Left forelimb (tissue), 1 donor: ENCODE measurements at places on chromosomes 2 and 18.

DNA sequence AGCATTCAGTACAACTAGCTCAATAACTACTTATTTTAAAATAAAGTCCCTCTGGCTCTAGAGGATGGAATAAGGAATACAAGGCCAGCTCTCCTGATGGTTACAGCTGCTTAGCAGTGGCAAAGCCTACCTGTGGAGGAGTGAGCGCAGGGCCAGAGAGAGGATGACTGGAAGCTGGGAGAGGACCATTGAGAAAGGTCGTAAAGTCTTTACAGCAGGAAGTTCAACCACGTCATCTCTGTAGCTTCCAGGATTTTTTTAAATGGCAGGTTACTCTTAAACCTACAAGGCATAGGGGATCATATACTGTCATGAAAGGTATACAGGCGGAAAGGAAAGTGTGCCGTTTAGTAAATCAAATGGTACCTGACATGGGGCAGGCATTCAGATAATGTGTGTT lies 26.3 kb downstream of the ANXA4 start:
- no peak for DNase-seq

DNA sequence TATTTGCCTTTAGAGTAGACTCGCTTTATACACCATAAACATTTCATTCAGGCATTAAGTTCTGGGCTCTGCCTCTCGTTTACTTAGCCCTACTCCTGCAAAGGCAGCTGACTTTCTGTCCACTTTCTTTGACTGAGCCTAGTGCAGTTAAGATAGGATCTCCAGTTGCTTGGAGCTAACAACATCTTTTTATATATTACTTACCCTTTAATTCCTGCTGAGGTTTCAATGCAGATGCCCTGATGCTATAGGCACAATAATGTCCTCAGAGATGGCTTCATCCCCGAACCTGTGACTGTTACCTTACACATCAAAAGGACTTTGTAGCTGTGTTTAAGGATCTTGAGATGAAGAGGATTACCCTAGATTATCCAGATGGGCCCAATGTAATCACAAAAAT lies 505.8 kb upstream of the TNP1 start:
- no peak for DNase-seq

DNA sequence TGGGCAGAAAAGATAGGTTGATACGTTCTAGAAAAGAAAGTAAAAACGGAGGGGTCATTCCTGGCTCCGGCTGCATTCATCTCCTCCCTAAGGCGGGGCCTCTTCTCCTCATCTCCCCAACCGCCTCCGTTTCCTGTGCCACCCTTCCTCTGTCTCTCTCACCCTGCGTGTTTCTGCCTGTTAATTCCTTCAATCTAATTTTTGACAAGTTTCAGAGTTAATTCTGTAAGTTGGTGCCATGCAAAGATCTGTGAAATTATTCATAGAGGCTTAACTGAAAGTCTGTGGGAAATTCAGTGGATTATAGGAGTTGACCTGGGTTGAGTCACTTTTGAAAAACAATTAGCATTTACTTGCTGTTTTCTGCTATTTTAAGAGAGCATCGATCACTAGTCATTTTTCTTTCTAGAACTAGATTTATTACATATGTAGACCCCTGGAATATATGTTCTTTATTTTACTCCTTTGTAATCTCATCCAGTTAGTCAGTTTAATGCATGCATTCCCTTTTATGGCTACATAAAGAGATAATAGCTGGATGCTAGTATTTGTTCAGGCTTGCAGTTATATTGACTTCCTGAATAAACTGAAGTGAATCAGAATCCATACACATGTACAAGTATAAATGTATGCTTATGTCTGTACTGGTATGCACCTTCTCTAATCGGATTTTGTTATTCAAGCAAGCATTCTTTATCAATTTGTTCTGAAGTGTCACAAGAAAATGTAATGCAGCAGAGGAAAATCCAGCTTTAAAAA lies 91.1 kb downstream of the EML6 start:
- no peak for DNase-seq

- no peak for DNase-seq
Measured at GRCh38 chr2:111930875-111931274, 32.5 kb downstream of the MERTK start.

DNA sequence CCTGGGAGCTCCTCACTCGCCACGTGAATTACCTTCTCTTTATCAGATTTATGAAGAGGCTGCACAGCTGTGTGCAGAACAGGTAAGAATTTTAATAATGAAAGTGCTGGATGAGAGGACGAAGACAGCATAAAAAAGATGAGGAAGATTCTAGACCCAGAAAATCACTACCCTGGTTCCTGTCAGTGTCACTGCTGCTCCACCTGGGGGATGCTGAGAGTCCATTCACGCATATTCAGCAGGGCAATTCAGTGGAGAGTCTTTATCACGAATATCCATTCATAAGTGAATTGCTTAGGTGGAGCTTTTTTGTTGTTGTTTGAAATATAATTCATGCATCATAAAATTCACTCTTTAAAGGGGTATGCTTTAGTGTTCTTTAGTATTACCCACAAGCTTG lies 52.0 kb downstream of the MRPL33 start:
- DNase-seq = no peak

DNA sequence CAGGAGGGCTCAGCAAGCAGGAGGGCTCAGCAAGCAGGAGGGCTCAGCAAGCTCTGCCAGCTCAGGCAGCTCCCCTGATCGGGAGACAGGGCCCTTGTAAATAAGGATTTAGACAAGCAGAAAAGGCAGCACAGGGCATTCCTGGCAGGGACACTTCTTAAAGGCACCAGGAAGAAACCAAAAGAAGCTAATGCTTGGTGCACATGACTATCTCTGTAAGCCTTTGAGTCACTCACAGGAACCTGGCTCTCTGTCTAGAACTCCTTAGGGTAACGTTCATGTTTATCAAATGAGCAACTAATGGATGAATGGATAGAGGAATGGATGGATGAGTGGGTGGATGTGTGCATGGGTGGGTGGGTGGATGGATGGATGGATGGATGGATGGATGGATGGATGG lies 28.4 kb downstream of the TMEM37 start:
- DNase-seq = no peak

- no peak for DNase-seq
Measured at GRCh38 chr2:57552885-57553284, 493.7 kb upstream of the VRK2 start.
